ENCODE measurements at places on chromosomes 4 and X.

- DNase-seq: no peak
Measured at GRCh38 chrX:41541386-41541785, 94.2 kb downstream of the NYX start.

- no peak for DNase-seq
Measured at GRCh38 chr4:72567036-72567435, 2.0 kb downstream of the ADAMTS3 start.

DNA sequence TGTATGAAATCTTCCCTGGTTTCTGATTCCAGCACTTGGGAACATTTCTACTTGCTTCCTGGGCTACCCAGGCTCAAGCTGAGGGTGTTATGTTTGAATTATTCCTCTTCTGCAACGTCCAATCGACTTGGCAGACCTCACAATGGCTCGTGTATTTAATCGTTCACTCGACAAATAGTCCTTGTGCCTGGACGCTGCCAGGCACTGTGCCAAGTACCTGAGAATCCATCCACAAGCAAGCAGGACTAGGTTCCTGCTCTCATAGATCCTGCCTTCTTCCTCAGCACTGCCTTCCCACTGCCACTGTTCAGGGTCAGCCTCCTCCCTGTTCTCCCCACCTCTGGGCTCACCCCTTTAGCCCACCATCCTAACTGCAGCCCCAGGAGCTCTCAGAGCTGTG, 113.3 kb downstream of the EFNB1 start:
- no peak for DNase-seq

GRCh38 chrX:64169988-64170387, 35.5 kb downstream of the AMER1 start:
- DNase-seq: no peak

DNA sequence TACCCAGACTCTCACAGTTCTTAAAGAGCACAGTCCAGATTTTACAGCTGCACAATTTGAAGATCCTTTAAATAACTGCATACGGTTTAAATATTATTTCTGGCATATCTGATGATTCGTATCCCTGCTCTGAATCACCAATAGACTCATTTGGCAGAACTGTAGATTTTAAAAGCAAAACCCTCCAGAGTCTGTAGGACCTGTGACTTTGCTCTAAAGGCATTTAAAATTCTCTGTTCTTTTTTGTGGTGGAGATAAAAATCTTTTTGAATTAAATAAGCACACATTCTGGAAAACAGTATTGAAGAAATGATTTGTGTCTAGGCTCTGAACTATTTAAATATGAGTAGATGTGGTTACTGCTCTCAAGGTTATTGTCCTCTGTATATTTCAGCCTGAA, 246.2 kb upstream of the PITX2 start:
- DNase-seq: no peak

DNA sequence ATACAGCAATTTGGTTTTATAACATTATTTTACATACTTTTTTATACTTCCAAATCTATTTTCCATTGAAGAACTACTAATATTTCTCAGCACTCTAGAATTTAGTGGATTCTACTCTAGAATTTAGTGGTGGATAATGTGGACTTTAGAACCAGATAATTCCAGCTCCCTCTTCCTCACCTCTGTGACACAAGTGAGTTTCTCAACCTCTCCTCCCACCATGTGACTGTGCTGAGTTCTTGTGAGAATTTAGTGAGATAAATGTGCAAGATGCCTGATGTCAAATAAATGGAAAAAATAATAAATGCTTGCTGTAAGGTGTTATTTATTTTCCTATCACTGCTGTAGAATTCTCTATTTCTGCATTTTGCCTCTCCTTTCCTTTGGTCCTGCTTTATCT, 107.3 kb downstream of the CPEB2 start:
- DNase-seq: no peak

GRCh38 chr4:140704964-140705363, 51.2 kb downstream of the TBC1D9 start:
- no peak for DNase-seq

DNA sequence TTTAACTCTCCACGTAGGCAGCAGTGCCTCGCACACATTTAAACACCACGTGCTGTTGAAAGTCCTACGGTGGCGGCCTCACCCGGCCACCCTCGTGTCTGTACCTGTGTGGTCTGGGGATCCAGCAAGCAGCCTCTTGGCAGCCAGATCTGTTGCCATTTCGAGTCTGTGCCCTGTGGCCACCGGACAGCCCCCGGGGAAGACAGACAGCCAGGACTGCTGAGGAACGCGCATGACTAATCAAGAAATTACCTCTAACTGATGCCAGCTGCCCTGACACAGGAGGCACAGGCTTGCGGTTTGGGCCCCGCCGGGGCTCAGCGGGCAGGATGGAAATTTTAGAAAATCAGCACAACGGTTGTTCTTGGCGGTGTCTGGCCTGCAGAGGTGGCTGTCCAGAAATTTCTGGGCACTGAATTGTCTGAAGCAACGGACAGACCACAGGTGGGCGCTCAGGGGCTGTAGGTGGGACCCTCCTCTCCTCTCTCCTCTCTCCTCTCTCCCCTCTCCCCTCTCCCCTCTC, 15.6 kb upstream of the ASMTL start:
- DNase-seq: no peak

DNA sequence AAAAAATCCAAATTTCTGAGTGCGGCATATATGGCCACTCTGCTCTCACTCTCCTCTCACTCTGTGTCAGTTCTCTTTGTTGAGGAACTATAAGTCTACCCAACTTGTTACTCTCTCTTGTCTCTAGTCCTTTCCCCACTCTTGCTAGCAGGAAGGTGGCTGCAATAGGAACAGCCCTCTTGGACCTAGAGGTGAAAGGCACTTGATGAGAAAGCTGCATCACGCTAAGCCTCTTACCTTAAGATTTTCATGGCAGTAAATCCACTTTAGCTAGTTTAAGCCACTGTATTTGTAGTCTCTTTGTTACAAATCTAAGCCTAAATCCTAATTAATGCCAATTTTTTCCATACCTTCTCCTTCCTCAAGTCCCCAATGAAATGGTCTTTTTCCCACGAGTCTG, 189.9 kb downstream of the NKX6-1 start:
- DNase-seq: no peak

- DNase-seq: no peak
Measured at GRCh38 chrX:37753384-37753783, 26.5 kb upstream of the CYBB start.

- DNase-seq: no peak
Measured at GRCh38 chr4:83961575-83961974, 425.7 kb downstream of the GPAT3 start.

DNA sequence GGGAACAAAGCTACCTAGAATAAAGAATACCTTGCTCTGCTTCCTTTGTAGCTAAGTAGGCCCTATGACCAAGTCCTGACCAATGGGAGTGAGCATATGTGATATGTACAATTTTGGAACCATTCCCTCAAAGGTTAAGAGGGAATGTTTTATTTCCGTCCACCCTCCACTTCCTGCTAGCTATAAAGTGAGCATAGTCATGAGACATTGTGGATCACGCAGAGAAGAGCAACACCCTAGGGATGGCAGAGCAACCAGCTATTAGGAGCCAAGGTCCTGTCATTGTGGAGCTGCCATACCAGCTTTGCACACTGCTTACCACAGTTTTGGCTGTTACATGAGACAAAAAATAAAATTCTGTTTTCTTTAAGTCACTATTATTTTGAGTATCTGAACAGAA, 45.8 kb upstream of the RNF128 start:
- DNase-seq: no peak

DNA sequence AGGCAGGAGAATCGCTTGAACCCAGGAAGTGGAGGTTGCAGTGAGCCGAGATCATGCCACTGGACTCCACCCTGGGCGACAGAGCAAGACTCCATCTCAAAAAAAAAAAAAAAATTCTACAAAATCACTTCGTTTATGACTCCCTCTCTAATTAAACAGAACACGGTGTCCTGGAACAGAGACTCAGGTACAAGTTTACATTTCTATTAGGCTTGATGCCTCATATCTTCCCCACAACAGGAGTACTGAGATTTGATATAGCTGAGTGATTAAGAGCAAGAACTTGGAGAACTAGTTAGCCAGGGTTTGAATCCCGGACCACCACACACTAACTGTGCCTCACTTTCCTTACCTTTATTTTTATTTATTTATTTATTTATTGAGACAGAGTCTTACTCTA, 42.2 kb upstream of the KLF3 start:
- DNase-seq: no peak

DNA sequence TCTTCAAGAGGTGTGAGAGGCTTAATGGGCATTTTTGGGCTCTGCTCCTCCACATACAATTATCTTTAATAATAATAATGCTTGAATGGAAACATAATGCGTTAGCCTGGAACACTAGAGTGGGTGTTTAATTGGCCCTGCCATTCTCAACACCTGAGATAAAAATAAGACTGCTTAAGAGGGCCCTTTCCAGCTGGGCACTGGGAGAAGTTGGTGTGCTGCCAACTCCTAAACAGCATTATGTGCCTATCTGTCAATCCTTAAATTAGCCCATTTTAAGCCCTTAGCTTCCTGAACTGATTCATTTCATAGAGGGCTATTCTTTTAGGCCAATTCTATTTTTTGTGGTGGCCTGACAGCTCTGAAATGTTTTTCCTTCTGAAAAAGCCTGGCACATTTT, 211.1 kb upstream of the ZIC3 start:
- DNase-seq: no peak

- DNase-seq: no peak
Measured at GRCh38 chr4:186806679-186807421, 83.2 kb upstream of the FAT1 start.

DNA sequence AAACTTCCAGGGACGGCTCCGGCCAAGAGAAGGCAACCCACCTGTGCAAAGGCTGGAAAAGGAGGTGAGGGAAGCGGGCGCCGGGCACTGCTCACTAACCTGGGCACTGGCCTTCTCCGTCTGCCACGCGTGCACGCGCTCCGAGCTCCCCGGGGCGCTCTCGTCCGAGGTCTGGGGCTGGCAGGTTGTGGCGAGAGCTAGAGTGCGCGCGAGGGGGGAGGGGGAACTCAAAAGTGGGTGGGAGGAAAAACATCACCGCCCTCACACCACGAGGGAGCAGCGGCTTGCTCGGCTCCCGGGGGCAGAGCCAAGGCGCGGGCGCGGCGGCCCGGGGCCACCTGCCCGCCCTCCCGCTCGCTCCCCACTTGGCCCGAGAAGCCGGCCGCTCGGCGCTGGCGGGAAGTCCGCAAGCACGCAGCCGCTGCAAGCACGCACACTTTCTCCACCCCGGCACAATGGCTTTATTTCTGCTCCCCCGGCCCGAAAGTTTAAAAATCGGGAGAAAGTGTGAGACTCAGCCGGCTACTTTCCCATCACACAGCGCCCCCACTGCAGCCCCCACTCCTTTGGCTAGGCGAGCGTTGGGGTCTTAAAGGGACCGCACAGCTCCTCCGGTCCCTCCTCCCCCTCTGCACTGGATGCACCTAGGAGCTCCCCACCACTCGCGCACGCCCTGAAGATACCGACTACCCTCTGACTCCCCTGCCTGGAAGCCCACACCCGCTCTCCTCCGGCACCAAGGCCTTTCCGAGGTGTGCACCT, at the start of gene CHRDL1:
TSS of gene CHRDL1 (minus strand) at position 173 of the 762 bp plus-strand sequence. CDS start 3,636 bp downstream, outside the sequence.
- no peak for DNase-seq

GRCh38 chr4:146550161-146550560, 28.4 kb upstream of the SLC10A7 start:
- DNase-seq: no peak

DNA sequence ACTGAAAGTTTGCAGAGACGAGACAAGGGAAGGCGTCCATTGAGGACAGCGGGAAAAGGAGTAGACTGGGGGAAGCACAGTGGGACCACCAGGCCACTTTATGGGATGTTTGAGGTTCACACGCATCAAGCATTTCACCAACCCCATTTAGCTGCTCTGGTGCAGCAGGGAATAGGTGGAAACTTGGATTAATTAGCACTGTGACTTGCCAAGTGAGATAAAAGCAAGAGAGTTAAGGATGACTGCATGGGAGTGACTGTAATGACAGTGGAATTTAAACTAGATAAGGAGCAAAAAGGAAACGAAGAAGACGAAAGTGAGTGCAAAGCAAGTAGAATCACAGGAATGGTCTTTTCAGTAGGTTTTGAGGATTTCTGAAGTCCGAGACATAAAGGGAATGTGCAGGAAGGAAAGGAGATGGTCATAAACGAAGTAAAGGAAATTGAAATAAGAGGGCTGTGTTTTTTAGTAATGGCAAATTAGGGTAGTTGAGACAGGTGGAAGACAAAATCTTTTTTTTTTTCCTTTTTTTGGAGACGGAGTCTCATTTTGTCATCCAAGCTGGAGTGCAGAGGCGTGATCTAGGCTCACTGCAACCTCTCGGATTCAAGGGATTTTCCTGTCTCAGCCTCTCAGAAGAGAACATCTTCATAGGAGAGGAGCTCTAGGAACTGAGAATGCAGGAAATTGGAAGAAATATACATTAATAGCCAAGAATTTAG, 119.0 kb upstream of the MAP9 start:
- no peak for DNase-seq

GRCh38 chrX:45714866-45715265, 514.2 kb upstream of the DIPK2B start:
- no peak for DNase-seq

DNA sequence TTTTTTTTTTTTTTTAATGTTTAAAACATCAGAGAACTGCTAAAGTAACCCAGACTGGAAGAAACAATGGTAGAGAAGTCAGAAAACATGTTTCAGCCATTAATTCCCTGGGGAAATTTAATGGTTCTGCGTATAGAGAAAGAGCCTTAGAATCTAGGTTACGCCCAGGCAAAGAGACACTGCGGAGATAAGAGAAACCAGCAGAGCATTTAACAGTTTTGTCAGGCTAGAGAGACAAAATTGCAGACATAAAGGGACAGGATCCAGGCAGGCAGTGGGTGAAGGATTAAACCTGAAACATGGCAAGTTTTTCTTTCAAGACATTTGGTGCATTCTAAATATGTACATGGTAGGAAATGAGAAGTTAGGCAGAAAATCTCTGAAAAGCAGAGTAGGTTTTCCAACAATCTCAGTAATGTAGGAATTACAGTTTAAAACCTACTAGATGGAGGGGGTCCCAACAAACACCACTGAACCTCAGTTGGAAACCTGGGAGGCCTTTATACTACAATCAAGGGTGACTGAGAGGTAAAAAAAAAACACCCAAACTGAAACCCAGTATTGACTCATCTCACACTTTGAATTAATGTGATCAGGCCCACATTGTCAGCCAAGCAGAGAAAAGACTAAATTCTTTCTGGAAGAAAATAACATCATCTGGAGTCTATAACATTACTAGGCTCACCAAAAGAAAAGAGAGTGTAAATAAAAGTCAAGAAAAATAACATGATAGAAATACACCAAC, 254.2 kb upstream of the NWD2 start:
- no peak for DNase-seq

DNA sequence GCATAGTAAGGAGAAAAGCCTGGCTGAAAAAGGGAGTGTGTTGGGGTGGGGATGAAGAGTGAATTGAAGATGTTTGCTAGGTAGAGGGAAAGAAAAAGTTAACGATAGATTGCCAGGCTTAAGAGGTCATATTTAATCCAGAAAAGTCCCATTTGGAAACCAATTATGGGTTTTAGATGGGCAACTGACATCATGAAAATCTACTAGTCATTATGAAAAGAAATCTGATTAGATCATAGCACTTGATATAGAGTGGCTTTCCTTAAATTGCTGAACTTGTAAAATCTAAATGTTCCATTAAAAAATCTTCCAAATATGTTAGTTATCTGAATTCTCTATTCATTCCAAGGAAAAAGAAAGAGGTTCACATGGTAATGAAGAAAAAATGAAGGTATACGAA, 37.5 kb upstream of the IL21 start:
- no peak for DNase-seq
